Retina (tissue), 1 donor: ENCODE measurements at places on chromosomes 2 and 18.
A peak's percentile ranks its signal among the peaks of the same experiment; 100 is the strongest.

GRCh38 chr18:35231052-35231451, 9.8 kb upstream of the ZNF397 start:
- DNase-seq, result peak; percentile 76

- no peak for DNase-seq
Observed at GRCh38 chr2:67412424-67412823, 15.3 kb downstream of the ETAA1 start.

- DNase-seq, result no peak
Observed at GRCh38 chr18:62301322-62301721, 23.8 kb upstream of the TNFRSF11A start.

- no peak for DNase-seq
Observed at GRCh38 chr2:19982268-19982667, 7.6 kb downstream of the WDR35 start.

- no peak for DNase-seq
Observed at GRCh38 chr2:34979148-34979547, 1376.4 kb upstream of the CRIM1 start.

DNA sequence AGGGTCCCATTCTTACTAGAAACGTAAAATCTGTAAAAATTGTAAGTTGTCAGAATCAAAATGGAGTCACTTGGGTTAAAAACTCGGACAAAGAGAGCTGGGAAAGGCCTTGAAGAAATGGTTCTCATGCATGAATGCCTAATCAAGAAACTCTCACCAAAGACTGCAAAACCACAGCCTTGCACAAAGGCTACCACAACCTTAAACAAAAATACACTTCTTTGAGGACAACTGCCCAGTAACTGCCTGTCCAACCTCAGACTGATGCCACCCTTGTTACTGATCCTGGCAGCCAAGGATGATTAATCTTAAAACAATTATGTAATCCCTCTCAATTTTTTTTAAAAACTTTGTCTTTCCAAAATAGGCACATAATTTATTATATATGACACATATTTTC, 299.3 kb downstream of the CCDC85A start:
- no peak for DNase-seq

- DNase-seq, result no peak
Observed at GRCh38 chr2:53715568-53715967, 52.0 kb upstream of the CHAC2 start.
